ENCODE measurements at places on chromosomes 4 and X. TPM values are rescaled to one million over a fixed set of nuclear protein-coding genes. Genes with fewer than 3 reads are reported as not detected.

TMSB15C gene
- 2.7 TPM for total RNA-seq

GSPT2 gene
- 10.7 TPM for total RNA-seq

WNK3 gene
- total RNA-seq = 0.36 TPM

CCSER1 gene
- not detected for total RNA-seq

RTL5 gene
- 0.42 TPM for total RNA-seq

DMP1 gene
- not detected for total RNA-seq

PCDH11X gene
- not detected for total RNA-seq

PF4V1 gene
- total RNA-seq = not detected

MAGEB2 gene
- not detected for total RNA-seq

STAP1 gene
- total RNA-seq = 1.0 TPM

ZRSR2 gene
- 13.1 TPM for total RNA-seq

AP1S2 gene
- 35.2 TPM for total RNA-seq

SOD3 gene
- not detected for total RNA-seq

CSN3 gene
- not detected for total RNA-seq

TRMT44 gene
- 27.3 TPM for total RNA-seq

CT47B1 gene
- not detected for total RNA-seq

BRS3 gene
- total RNA-seq = not detected

FAM149A gene
- 0.70 TPM for total RNA-seq

NDNF gene
- total RNA-seq = 0.19 TPM

UGT8 gene
- total RNA-seq = 0.32 TPM

ATP10D gene
- 6.9 TPM for total RNA-seq

NAP1L2 gene
- total RNA-seq = 1.4 TPM

ZNF630 gene
- 2.0 TPM for total RNA-seq

F8 gene
- total RNA-seq = 10.1 TPM

DSPP gene
- not detected for total RNA-seq

SCML2 gene
- total RNA-seq = 3.6 TPM

GYG2 gene
- total RNA-seq = not detected

FGF13 gene
- not detected for total RNA-seq

CSN1S1 gene
- total RNA-seq = not detected

SLC30A9 gene
- total RNA-seq = 60.5 TPM

DCLK2 gene
- not detected for total RNA-seq

IL2 gene
- total RNA-seq = 150 TPM
